ENCODE measurements at places on chromosomes 5 and 9.

DNA sequence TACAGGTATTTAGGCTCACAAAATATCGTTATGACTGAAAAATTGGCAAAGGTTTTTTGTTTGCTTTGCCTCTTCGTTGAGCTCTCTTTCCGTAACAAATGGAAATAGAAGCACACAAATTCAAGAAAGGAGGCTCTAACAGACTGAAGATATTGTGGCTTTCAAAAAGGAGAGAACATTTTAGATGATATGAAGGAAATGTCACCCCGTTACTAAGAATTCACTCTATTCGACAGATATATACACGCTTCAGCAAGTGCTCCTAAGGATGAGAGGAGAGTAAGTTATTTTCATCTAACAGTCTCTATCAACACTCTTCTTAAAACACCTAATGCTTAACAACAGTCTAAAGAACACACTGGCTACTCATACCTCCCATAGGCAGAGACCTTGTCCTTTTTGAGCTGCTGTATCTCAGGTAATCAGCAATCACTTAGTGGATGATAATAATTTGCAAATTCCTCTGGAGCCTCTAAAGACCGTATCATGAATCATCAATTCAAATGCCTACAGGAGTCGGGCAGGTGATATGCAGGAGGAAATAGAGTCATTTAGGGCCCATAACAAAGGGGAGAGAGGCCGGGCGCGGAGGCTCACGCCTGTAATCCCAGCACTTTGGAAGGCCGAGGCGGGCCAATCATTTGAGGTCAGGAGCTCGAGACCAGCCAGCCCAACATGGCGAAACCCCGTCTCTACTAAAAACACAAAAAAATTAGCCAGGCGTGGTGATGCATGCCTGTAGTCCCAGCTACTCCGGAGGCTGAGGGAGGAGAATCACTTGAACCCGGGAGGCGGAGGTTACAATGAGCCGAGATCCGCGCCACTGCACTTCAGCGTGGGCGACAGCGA is 1.4 kb upstream of the HSDL2 start:
- peak; percentile 32 for DNase-seq

GRCh38 chr9:137156567-137157375 is 13.1 kb downstream of the LRRC26 start:
- peak; percentile 36 for DNase-seq

GRCh38 chr9:18920141-18921084 is 112.6 kb downstream of the SAXO1 start:
- DNase-seq: no peak

DNA sequence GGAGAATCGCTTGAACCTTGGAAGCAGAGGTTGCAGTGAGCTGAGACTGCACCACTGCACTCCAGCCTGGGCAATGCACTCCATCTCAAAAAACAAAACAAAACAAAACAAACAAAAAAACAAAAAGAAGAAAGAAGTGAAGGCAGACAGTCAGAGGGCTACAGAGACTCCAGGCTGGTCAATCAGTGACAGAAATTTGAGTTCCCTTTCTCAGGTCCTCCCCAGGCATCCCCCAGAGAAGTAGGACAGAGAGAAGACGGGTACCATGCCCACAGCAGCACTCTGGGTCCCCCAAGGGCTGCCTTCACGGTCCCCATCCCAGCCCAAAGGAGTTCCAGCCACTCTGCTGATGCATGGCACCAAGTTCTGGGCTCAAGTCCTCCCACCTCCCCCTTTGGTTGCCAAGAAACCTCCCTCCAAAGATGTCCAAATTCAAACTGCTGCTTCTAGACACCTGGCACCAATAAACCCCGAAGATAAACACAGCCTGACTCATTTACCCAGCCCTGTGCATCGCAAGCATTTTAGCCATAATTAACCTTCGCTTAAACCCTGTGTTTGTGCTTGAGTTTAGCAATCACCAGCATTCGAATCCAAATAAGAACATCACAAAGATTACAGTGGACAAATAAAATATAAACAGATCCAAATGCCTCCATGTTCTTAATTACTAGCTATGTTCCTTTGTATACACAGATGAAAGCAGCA is 24.0 kb downstream of the SEMA4D start:
- no peak for DNase-seq

DNA sequence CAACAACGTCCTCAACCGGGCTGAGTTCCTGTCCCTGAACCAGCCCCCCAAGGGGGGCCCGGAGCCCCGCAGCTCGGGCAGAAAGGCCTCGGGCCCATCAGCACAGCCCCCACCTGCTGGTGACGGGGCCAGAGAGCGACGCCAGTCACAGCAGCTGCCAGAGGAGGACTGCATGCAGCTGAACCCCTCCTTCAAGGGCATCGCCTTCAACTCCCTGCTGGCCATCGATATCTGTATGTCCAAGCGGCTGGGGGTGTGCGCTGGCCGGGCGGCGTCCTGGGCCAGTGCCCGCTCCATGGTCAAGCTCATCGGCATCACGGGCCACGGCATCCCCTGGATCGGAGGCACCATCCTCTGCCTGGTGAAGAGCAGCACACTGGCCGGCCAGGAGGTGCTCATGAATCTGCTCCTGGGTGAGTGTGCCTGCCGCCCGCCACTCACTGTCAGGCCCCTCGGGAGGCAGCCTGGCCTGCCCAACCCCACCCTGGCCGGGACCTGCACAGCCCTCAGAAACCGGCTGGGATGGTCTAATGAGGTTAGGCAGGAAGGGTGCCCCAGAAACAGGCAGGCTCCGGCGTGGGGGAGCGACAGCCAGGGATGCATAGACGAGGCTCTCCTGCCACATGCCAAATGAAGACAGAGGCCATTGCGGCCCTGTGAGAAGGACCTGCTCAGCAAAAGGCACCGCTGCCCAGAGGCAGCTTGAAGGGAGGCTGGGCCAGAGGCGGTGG is 678 bp downstream of the PLPP7 start:
- DNase-seq: no peak

DNA sequence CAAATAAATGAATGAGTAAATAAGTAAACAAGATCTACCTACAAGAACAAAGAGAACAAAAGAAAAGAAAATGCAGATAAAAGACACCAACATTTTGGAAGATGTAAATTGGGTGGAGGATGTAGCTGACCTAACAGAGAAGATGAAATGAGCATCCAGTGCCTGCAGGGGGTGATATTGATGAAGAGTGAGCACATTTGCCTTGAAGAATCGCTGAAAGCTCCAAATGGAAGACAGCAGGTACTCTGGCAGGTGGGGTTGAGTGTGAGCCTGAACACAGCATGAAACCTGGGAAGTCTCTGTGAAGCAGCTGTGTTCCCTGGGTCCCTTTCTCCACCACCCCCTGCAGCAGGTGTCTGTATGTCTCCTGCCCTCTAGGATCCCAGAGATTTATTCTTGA is 125.6 kb downstream of the NXNL2 start:
- peak; percentile 5 for DNase-seq

DNA sequence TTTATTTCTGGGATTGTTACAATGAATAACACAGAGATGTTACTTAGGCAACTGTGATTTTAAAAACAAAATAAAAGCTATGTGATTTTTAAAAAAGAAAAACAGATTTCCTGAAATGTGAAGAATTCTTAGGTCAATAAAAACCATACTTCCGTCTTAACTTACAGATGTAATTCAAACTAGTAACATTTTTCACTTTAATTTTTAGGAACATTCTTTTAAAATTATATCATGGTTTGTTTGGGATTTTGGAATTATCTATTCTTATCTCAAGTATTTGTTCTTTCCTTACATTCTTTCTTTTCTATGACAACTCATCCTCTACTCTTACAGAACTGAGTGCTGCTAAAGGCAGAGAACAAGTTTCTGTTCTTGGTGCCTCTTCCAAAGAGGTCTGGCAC is 159.5 kb downstream of the RAPGEF6 start:
- DNase-seq: no peak

- no peak for DNase-seq
These were observed 8.8 kb downstream of the ATP10B start for GRCh38 chr5:160843240-160843639.

DNA sequence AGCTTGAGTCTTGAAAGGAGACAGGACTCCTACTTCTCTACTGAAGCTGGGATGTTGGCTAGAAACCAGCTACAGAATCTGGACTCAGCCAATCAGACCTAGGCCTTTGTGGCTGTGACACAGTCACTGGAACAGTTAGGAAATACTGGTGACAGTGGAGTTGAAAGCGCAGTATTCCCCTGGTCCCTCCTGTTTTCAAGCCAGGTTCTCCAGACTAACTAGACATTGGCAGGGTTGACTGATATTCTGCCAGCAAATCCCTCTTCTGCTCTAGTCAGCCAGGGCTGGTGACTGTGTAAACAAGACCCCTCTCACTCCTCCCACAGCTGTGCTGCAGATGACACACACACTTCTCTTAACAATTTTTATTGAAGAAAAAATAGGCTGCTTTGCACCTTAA is 8.7 kb downstream of the SHROOM1 start:
- DNase-seq: no peak

DNA sequence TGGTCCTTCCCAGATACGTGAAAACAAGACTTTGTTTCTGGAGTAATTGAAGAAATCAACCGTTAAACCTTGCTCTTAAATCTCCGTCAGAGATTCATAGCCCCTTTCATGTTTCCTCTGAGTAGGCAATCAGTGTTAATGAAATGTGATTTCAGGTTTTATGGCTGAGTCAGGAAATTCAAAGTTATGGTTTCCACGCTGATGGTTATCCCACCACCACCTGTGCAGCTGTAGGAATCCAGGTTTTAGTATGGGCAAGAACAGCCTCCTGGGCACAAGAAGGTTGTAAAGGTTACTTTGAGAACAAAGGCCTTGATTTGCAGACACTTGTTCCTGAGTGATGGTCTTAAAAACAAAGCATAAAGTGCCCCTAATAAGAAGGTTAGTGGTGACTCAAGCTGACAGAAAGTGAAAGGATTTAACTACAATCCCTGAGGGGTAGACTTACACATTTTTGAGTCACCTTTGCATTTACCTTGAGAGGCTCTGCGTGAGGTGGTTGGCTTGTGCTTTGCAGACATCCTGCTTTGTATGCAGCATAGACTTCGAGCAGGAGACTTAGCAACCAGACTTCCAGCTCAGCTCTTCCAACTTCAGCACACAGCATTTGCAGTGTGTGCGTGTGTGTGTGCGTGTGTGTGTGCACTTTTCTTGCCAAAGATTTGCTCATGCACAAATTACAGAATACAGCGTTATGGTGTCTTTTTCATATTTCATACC is 159.6 kb downstream of the TLE4 start:
- no peak for DNase-seq

- DNase-seq: peak; percentile 73
These were observed 23.4 kb upstream of the ZBTB43 start for GRCh38 chr9:126781186-126782052.

DNA sequence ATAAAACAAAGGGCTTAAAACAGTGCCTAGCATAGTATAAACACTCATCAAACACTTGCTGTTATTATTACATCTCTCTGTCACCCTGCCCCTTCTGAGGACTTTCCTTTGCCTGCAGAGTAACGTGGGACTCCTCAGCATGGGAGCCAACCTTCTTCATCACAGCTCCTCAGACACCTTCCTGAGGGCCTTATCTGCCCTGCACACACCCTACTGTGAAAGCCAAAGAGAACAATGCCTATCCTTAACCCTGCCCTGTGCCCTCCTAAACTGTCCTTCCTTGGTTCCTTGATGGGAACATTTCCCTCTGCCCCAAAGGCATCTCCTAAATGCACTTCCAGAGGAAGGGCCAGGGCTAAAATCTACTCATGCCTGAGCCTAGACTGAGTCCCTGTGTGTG is 20.6 kb upstream of the HAND1 start:
- no peak for DNase-seq

GRCh38 chr9:1536522-1537170 is 478.5 kb upstream of the SMARCA2 start:
- DNase-seq: no peak

- DNase-seq: no peak
These were observed 48.3 kb downstream of the MRPS27 start for GRCh38 chr5:72271702-72272101.

DNA sequence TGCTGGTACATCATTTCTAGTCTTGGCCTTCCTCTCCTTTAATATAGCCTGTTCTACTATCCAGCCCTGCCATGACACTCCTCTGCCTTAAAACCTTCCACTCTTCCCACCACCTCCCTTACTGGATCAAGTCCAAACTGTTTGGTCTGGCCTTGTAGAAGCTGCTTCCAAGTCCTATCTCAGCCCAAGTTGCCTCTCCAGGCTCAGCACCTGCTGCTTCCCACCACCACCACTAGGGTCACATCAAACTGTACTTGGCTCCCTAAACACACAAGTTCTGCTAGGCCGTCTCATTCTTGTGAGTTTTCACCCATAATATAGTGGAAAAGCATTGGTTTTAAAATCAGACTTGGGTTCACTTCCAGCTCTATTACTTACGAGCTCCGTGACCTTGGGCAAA is 1.4 kb downstream of the NDUFA8 start:
- DNase-seq: no peak

GRCh38 chr9:108468364-108468763 is 387.4 kb downstream of the ACTL7B start:
- DNase-seq: peak; percentile 4

DNA sequence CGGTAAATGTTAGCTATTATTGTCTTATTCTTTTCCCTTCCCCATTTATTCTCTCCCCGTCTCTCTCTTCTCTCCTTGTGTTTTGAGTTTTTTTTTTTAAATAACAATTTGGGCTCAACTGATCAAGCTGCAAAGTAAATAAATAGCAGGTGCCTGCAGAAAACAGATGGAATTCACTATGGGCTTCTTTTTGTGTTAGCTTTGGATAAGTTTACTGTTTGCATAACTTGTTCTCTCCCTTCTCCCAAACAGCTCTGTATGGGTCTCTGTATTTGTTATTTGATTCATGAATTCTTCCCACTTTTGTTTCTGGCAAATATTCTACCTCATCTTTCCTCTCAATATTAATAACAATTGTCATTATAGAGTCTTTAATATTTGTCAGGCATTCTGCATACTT is 111.8 kb upstream of the ASTN2 start:
- DNase-seq: no peak

GRCh38 chr5:167440846-167441245 is 850.6 kb upstream of the WWC1 start:
- DNase-seq: no peak

DNA sequence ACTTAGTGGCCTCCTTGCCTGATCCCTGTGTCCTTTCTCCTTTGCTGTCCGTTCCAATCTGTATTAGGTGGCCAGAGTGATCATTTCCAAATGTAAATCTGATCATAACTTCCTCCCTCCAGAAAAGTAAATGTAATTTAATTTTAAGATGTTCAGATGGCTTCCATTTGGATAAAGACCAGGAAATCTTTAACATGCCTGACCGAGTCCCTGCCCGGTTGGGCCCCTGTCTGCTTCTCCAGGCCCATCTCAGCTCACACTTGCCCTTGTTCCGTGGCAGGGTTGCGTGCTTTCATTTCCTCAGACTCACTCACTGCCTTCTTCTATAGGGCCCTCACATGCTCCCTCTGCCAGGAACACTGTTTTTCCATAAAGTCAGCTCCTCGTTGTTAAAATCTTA is 7.6 kb downstream of the MAP3K1 start:
- DNase-seq: no peak

GRCh38 chr5:104817127-104817526 is 1254.5 kb upstream of the NUDT12 start:
- no peak for DNase-seq

GRCh38 chr5:105033637-105034400 is 1471.2 kb upstream of the NUDT12 start:
- no peak for DNase-seq

DNA sequence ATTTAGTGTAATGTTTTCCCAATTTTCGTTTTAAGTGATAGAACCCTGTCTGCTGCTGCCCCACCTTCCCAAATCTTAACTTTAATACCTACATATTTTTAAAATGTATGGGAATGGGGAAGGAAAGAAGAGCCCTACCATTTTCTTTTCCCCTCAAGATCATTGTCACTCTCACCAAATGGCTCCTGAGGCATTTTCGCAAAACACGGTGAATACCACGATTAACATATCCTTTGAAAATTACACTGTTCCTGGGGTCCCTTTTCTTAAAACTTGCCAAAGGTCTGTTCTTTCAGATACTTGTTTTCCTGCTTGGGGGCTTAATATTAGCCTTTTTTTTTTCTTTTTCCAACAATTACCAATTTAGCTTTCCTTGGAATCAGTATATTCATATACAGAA is 36.1 kb downstream of the CERT1 start:
- DNase-seq: no peak
